GM03348 (cell line): ENCODE measurements at places on chromosomes 3 and 15.

DNA sequence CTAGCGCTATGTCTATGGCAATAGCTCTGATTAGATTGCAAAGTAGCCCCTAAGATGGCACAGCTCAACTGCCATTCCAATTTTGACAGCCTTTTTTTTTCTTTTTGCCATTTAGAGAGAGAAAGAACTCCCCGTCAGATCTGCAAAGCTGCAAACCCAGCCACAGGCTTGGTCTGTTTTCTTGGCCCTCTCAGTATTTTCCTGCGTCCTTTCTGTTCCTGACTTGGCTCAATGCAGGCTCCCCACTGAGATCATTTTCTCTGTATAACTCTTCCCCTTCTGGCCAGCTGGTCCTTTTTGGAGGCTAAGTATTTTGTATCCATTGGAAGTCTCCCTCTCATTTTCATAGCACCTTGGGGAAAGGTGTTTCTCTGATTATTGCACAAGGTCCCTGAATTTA is 386.7 kb downstream of the UNC13C start:
- DNase-seq = no peak

GRCh38 chr15:62593681-62594399 is 428.8 kb upstream of the C2CD4B start:
- no peak for DNase-seq

DNA sequence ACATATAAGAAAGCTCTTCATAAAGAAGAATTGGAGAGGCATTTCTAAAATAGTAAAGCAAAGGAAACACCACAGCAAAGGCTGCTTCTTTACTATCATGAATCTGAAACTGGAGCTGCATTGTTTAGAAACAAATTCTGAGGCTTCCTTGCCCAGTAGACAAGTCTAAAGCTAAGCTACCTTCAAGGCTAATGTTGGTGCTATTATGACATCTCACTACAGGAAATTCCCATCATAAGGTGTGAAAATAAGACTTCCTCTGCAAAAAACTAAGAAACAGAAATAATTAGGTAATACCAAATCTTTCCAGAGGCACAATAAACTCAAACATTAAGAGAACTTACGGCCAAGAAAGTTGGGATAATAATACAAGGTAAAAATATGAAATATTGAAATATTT is 89.9 kb upstream of the P3H2 start:
- DNase-seq = no peak

DNA sequence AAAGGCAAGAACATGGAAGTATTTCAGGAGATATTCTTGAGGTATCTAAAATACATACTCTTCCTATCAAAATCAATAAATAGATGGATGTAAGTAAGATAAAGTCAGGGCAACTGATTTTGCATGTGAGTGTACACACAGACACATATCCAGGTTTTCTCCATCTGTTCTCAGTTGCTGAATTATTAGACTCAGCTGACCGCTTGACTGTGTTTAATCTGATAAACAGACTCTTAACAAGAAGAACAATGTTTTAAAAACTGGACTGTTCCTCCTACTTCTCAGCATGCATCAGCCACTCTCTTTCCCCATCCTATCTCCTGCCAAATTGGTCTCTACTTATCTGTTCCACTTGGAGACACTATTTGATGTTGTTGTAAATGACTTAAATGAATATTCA is 73.5 kb downstream of the GOLGA8G start:
- no peak for DNase-seq
